ENCODE measurements at places on chromosomes 5 and 9. TPM values are rescaled to one million over a fixed set of nuclear protein-coding genes. Genes with fewer than 3 reads are reported as not detected.

DNA sequence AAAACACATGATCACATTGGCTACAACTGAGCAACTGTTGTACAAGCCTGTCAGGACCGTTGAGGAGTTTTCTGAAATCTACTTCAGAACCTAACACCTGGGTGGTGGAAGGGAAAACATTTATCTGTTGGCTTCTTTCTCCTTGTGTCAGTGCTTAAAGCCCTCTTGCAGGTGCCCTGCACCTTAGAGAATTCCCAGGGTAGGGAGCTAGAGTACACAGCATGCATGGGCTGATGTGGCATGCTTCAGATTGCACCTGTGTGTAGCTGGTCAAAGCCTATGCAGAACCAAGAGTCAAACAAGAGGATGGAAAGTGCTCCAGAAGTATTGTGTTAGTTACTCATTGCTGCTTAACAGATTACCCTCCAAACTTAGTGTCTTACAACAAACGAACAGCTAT lies 33.6 kb upstream of the ZBED3 start:
- H3K27ac ChIP-seq: no peak overlapping the region
- no peak overlapping the region for H3K4me3 ChIP-seq
- no peak for DNase-seq
- H3K36me3 ChIP-seq: no peaks in the 10 kb centered on the region
- H3K27me3 ChIP-seq: no peaks in the 10 kb centered on the region

DNA sequence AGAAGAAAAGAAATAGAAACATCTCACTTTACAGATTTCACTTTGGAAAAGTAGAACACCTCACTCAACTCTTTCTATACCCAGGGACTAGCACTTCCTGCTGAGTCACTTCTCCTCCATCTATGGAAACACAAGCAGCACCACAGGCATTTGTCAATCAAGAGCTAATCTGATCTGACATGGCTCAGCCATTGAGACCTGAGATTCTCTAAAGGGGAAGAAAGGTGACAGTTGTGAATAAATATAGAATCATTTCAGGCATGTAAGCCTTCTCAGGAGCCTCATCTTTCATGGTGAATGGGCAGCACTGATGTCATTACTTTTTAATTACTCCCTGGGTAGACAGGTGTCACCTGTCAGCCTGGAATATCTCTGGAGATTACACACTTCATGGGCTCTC lies 559.8 kb downstream of the HINT1 start:
- DNase-seq: no peak
- H3K4me1 ChIP-seq: no peaks in the 10 kb centered on the region
- no peak overlapping the region for H3K4me3 ChIP-seq
- H3K27ac ChIP-seq: no peak overlapping the region
- no peaks in the 10 kb centered on the region for H3K36me3 ChIP-seq

The SNX30 gene
- 4.8 TPM for total RNA-seq

The PIP5KL1 gene
- total RNA-seq: 3.1 TPM

The TAF11L2 gene
- total RNA-seq: not detected

The FCHO2 gene
- 38.1 TPM for total RNA-seq

Measured in esophagus squamous epithelium (tissue), 5 donors.